NCI-H1694 (cell line): ENCODE measurements at places on chromosomes 11 and 22.

DNA sequence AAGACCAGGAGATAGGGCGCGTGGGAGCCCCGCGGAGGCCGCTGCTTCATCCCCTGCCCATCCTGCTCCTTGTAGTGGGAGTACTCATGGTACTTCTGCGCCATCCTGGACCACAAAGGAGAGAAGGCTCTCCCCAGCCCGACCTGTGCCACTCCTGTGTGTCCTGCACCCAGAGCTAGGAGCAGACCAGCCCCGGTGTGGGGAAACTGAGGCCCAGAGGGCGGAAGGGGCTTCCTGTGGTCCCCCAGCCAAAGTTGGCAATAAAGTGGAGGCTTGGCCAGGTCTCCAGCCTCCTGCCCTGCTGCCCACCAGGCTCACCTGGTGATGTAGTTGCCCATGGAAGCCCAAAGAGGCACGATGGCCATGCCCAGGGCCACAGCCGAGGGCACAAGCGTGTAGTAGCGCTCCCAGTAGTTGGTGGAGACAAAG is 4.7 kb downstream of the UNC93B1 start:
- DNase-seq = no peak

- DNase-seq = no peak
These were observed 39.0 kb downstream of the QSER1 start for GRCh38 chr11:32931606-32932005.

- no peak for DNase-seq
These were observed 620.5 kb upstream of the CCDC179 start for GRCh38 chr11:23480736-23481135.

- no peak for DNase-seq
These were observed 23.2 kb downstream of the RTN4R start for GRCh38 chr22:20244691-20245576.

DNA sequence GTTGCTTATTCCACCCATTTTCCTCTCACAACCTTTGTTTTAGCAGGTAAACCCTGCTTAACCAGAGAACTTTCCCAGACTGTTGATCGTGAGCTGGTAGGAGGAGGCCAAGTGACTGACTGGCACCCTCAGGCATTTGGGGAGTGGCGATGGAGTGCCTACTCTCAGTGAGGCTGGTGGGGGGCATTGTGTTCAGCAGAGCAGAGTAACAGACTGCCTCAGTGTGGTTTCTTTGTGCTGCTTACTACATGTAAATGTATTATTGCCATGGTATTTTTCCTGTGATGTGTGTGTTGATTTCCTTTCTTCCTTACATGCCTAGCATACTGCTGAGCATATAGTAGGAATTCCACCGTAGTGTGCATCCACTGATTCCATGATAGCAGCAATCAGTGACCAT is 2.6 kb downstream of the MARK2 start:
- no peak for DNase-seq

DNA sequence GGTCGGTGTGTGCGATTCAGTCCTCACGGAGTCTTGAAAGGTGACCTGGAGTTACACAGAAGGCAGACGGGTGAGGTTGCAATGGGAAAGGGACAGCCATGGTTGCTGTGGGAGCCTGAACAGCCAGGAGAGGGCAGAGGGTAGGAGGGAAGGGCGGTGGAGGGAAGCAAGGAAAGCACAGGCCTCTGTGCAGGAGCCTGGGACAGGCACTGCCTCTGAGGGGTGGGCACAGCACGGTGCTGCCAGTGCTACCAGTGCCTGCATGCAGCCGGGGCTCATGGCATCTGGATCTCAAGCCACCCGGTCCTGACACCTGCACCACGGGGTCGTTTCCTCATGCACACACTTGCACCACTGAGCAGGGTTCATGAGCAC is 401.0 kb downstream of the TBC1D22A start:
- DNase-seq = no peak
